ENCODE measurements at places on chromosomes 2 and 18.

- DNase-seq, result no peak
These were observed 14.3 kb downstream of the CELF4 start for GRCh38 chr18:37551249-37551648.

DNA sequence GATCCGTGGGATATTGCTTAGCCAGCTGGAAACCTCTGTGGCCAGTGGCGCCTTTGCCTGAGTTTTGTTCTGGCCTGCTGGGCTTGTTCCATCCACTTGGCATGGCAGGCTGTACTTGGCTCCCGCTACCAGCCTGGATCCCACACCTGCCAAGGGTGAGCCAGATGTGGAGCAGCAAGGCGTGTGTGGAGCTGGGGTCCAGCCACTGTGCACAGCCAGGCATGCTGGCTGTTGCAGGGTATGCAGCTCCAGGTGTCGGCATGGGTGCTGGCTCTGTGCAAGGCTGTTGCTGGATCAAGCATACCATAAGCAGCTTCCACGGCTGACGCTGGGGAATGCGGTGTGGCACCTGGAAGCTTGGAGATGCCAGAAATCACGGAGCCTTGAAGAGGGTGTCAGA is 34.5 kb downstream of the PTPN4 start:
- no peak for DNase-seq

DNA sequence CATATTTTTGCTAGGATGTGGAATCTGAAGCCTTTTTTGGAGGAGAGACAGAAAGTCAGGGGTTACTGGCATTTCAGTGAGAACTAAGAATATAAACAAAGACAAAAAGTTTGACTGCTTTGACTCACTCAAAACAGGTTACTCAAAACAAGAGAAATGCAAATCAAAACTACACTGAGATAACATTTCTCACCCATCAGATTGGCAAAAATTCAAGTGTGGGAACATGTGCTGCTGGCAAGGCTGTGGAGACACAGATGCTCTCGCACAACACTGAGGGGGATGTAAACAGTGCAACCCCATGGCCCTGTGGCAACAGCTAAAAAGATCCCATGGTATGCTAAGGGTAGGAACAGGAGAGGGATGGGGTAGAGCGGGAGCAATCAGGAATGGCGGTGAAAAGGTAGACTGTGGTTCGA is 86.6 kb downstream of the DTNB start:
- peak; percentile 11 for DNase-seq

- peak; percentile 44 for DNase-seq
These were observed at the start of gene ARHGAP25 for GRCh38 chr2:68734688-68735525. Gene ARHGAP25 (plus strand): TSS chr2:68734811. CDS start chr2:68735200, 389 bp downstream.

DNA sequence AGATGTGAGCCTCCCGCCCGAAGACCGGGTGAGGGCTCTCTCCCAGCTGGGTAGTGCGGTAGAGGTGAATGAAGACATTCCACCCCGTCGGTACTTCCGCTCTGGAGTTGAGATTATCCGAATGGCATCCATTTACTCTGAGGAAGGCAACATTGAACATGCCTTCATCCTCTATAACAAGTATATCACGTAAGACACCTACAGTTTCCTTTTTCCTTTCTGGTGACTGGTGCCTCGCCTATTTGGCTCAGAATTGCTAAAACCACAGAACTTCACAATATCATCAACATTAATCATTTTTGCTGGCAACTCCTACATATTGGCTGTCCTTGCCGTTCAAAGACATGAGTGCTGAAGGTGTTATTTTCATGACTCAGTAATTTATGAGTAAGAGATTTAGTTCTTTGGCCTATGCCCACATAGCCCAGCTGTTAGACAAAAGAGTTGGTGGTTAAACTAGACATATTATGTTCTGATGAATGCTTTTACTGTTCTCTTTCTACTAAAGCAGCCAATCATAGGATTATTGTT is 2.2 kb downstream of the STAMBP start:
- peak; percentile 48 for DNase-seq

DNA sequence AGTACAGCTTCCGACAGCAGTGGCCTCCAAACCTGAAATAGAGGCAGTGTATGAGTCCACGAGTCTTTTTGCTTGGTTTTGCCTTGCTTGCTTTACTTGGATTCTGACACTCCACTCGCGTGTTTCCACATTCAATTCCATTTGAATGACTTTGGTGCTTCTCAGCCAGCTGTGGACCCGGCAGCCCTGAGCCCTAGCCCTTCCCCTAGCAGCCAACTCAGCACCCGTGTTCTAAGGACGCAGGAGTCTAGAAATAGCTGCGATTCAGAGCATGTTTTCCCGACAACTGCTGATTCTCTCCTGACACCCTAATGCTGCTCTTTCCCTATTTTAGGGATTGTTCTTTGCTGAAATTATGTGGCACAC is 20.6 kb downstream of the LRRFIP1 start:
- no peak for DNase-seq
